Right ventricle myocardium inferior (tissue), 1 donor: ENCODE measurements at places on chromosomes 6 and 20. TPM values are rescaled to one million over a fixed set of nuclear protein-coding genes. Genes with fewer than 3 reads are reported as not detected.

The PI16 gene
- total RNA-seq: 15.1 TPM

The TMEM74B gene
- 2.9 TPM for total RNA-seq

The MRS2 gene
- 43.4 TPM for total RNA-seq

The FGD2 gene
- total RNA-seq: 7.9 TPM

The SDCBP2 gene
- 1.2 TPM for total RNA-seq

The DPPA5 gene
- not detected for total RNA-seq

The SLC25A27 gene
- total RNA-seq: 11.1 TPM

The PTCRA gene
- total RNA-seq: not detected

The DUSP15 gene
- 2.9 TPM for total RNA-seq

The PLAGL2 gene
- total RNA-seq: 6.0 TPM

The HTR1B gene
- total RNA-seq: not detected

The GOPC gene
- 18.1 TPM for total RNA-seq

The FRK gene
- total RNA-seq: 7.3 TPM

The TRIM40 gene
- not detected for total RNA-seq

The SAMD3 gene
- 0.95 TPM for total RNA-seq

The MEI4 gene
- total RNA-seq: 0.65 TPM

The PHACTR1 gene
- total RNA-seq: 116 TPM

The RIOK1 gene
- 12.4 TPM for total RNA-seq

The SUMO4 gene
- not detected for total RNA-seq

The CDH26 gene
- total RNA-seq: 2.3 TPM

The MCHR2 gene
- total RNA-seq: not detected

The SLA2 gene
- 0.30 TPM for total RNA-seq

The TRIM15 gene
- not detected for total RNA-seq

The FOXF2 gene
- total RNA-seq: 0.24 TPM

The GRIK2 gene
- total RNA-seq: 2.7 TPM

The CGAS gene
- 0.92 TPM for total RNA-seq

The FAM83B gene
- total RNA-seq: 1.8 TPM

The RAET1L gene
- total RNA-seq: not detected

The NMBR gene
- total RNA-seq: not detected

The LRRC1 gene
- 1.1 TPM for total RNA-seq

The PLCB4 gene
- total RNA-seq: 27.7 TPM

The BNIP5 gene
- total RNA-seq: not detected

The RAB44 gene
- total RNA-seq: 0.08 TPM
